ENCODE measurements at places on chromosomes 12 and 14. TPM values are rescaled to one million over a fixed set of nuclear protein-coding genes. Genes with fewer than 3 reads are reported as not detected.

Gene CLEC4A
- total RNA-seq: not detected

Gene ZFHX2
- 11.0 TPM for total RNA-seq

Gene ASB2
- 3.5 TPM for total RNA-seq

Gene KCNH3
- 0.16 TPM for total RNA-seq

Gene A2M
- total RNA-seq: 76.7 TPM

Gene SRRM4
- 10.8 TPM for total RNA-seq

Gene NPAS3
- total RNA-seq: 21.1 TPM

Gene B3GNT4
- total RNA-seq: 0.19 TPM

Gene OTX2
- total RNA-seq: 0.84 TPM

Gene KRT83
- not detected for total RNA-seq

Gene TEP1
- 12.7 TPM for total RNA-seq

Gene ISM2
- 0.16 TPM for total RNA-seq

Gene RHNO1
- total RNA-seq: 60.5 TPM

DNA sequence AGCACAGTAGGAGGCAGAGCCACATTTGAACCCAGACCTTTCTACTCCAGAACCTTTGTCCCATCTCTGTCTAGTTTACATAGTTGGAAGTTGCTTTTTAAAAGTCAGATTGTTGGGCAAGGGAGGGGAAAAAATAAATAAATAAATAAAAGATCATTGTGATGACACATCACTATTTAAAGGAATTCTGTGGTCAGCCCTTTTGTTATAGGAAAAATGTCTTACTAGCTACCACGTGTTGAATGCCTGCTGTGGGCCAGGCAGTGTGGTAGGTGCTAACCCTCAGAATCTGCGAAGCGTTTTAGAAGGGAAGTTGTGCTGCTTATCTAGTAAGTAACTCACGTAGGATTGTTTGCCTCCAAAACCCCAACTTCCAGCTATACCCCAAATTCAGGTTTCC lies 62.3 kb downstream of the BHLHE41 start:
- H3K27me3 ChIP-seq: no peaks in the 10 kb centered on the region
- H3K4me1 ChIP-seq: peaks cover 3% of the 10 kb centered on the region

GRCh38 chr12:106919910-106920544 lies 35.7 kb upstream of the TMEM263 start:
- H3K27me3 ChIP-seq: no peaks in the 10 kb centered on the region
- H3K27ac ChIP-seq: no peak overlapping the region
- no peak overlapping the region for H3K4me3 ChIP-seq
- no peaks in the 10 kb centered on the region for H3K36me3 ChIP-seq
- H3K4me1 ChIP-seq: peaks cover 41% of the 10 kb centered on the region

GRCh38 chr12:76785407-76785806 lies 21.5 kb downstream of the ZDHHC17 start:
- no peak for DNase-seq
- H3K4me1 ChIP-seq: peaks cover 10% of the 10 kb centered on the region
- H3K4me3 ChIP-seq: no peak overlapping the region
- H3K27ac ChIP-seq: no peak overlapping the region
- no peaks in the 10 kb centered on the region for H3K27me3 ChIP-seq
- H3K36me3 ChIP-seq: peaks cover 27% of the 10 kb centered on the region

- peaks cover 29% of the 10 kb centered on the region for H3K4me1 ChIP-seq
- no peak overlapping the region for H3K4me3 ChIP-seq
- H3K36me3 ChIP-seq: peaks cover 4% of the 10 kb centered on the region
- H3K27me3 ChIP-seq: no peaks in the 10 kb centered on the region
- no peak for DNase-seq
These were observed 75.3 kb downstream of the CCDC88C start for GRCh38 chr14:91342206-91342760.

- H3K36me3 ChIP-seq: no peaks in the 10 kb centered on the region
- no peaks in the 10 kb centered on the region for H3K4me1 ChIP-seq
- no peak for DNase-seq
- H3K27me3 ChIP-seq: peaks cover 10% of the 10 kb centered on the region
These were observed 6.1 kb downstream of the KRT3 start for GRCh38 chr12:52789637-52790426.

- no peak overlapping the region for H3K4me3 ChIP-seq
- no peak for DNase-seq
- peaks cover 23% of the 10 kb centered on the region for H3K4me1 ChIP-seq
- no peaks in the 10 kb centered on the region for H3K27me3 ChIP-seq
- no peak overlapping the region for H3K27ac ChIP-seq
- no peaks in the 10 kb centered on the region for H3K36me3 ChIP-seq
These were observed 14.6 kb downstream of the BEST3 start for GRCh38 chr12:69684466-69684865.

- H3K4me3 ChIP-seq: peak within 1 kb of the TSS; percentile 99
- no peaks in the 10 kb centered on the region for H3K36me3 ChIP-seq
- H3K27ac ChIP-seq: peak within 1 kb of the TSS; percentile 98
- peak; percentile 67 for DNase-seq
- H3K27me3 ChIP-seq: peaks cover 92% of the 10 kb centered on the region
These were observed at the start of gene ALX1 for GRCh38 chr12:85280165-85280983. Gene ALX1, plus strand, starts transcription at chr12:85280220. Its CDS starts 42 bp downstream, at chr12:85280262.

- H3K4me1 ChIP-seq: peaks cover 3% of the 10 kb centered on the region
- no peaks in the 10 kb centered on the region for H3K36me3 ChIP-seq
- DNase-seq: no peak
- no peak overlapping the region for H3K27ac ChIP-seq
- peaks cover 84% of the 10 kb centered on the region for H3K27me3 ChIP-seq
These were observed 40.4 kb upstream of the GZMB start for GRCh38 chr14:24674204-24674970.

- no peaks in the 10 kb centered on the region for H3K36me3 ChIP-seq
- peaks cover 29% of the 10 kb centered on the region for H3K4me1 ChIP-seq
- H3K27me3 ChIP-seq: no peaks in the 10 kb centered on the region
These were observed 181.8 kb downstream of the GRIN2B start for GRCh38 chr12:13799574-13799973.

- H3K36me3 ChIP-seq: no peaks in the 10 kb centered on the region
- H3K4me1 ChIP-seq: peaks cover 13% of the 10 kb centered on the region
- no peak overlapping the region for H3K27ac ChIP-seq
- peak; percentile 29 for DNase-seq
- no peaks in the 10 kb centered on the region for H3K27me3 ChIP-seq
These were observed 822 bp upstream of the SOX5 start for GRCh38 chr12:23950210-23950774.

DNA sequence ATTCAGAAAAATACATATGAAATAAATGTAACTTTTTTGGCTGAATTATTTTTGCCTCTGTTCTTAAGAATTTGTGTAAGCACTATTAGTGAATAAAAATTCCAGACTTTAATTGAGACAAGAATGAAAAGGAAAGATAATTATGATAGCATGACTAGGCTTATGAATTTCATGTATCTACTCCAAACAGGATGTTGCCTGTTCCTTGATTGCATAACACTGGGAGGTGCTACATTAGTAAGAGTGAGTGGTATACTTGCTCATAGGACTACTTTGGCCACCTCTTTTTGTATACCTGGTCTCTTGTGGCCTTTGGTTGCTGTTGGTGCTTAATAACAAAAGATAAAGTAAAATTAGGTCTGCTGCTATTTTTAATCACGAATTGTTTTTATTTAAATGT lies 112.8 kb downstream of the NAV3 start:
- no peak overlapping the region for H3K27ac ChIP-seq
- H3K4me1 ChIP-seq: no peaks in the 10 kb centered on the region
- H3K27me3 ChIP-seq: no peaks in the 10 kb centered on the region
- H3K36me3 ChIP-seq: no peaks in the 10 kb centered on the region

GRCh38 chr12:82714427-82714826 lies 27.7 kb downstream of the TMTC2 start:
- H3K27ac ChIP-seq: no peak overlapping the region
- H3K4me1 ChIP-seq: no peaks in the 10 kb centered on the region
- H3K27me3 ChIP-seq: no peaks in the 10 kb centered on the region
- peaks cover 21% of the 10 kb centered on the region for H3K36me3 ChIP-seq

- peaks cover 3% of the 10 kb centered on the region for H3K36me3 ChIP-seq
- H3K4me1 ChIP-seq: peaks cover 8% of the 10 kb centered on the region
- DNase-seq: no peak
- no peak overlapping the region for H3K4me3 ChIP-seq
These were observed 994.0 kb downstream of the TRHDE start for GRCh38 chr12:73266206-73266605.

GRCh38 chr12:67758119-67758518 lies 109.6 kb downstream of the DYRK2 start:
- no peak overlapping the region for H3K4me3 ChIP-seq
- H3K27me3 ChIP-seq: no peaks in the 10 kb centered on the region
- H3K27ac ChIP-seq: no peak overlapping the region
- no peak for DNase-seq

- DNase-seq: no peak
- no peak overlapping the region for H3K4me3 ChIP-seq
- H3K27me3 ChIP-seq: peaks cover 6% of the 10 kb centered on the region
- no peaks in the 10 kb centered on the region for H3K36me3 ChIP-seq
- H3K27ac ChIP-seq: no peak overlapping the region
These were observed 74.4 kb downstream of the SLC24A4 start for GRCh38 chr14:92397150-92397952.

DNA sequence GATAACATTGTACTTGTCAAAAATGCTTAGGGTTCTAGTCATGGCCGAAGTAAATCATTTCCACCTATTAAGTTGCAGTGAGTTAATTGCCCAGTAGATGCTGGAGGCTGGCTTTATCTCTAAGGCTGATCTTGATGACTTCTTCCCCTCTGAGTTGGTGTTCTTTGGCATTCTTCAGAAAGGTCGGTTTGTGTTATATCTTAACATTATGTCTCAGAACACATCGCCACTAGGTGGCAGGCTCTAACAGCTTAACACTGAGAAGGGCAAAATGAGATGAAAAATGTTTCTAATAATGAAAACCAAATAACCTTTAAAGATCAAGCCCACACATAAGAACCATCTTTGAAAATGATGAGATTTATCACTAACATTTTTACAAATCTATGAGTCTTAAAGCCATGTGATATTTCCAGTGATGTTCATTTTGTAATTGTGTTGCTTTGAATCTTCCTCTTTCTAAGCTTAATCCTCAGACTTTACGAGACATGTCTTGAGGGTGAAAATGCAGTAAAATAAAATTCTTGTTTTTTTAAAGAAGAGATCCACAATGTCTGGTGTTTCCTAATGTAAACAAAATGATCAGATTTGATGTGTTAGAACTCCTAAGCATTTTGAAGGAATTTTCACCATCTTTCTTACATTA lies 28.6 kb downstream of the SUDS3 start:
- no peak overlapping the region for H3K27ac ChIP-seq
- no peaks in the 10 kb centered on the region for H3K27me3 ChIP-seq
- peak; percentile 77 for DNase-seq
- peaks cover 4% of the 10 kb centered on the region for H3K4me1 ChIP-seq
- H3K36me3 ChIP-seq: peaks cover 10% of the 10 kb centered on the region

GRCh38 chr12:39887856-39888255 lies 218.0 kb downstream of the SLC2A13 start:
- peaks cover 11% of the 10 kb centered on the region for H3K4me1 ChIP-seq
- H3K27ac ChIP-seq: no peak overlapping the region
- no peak overlapping the region for H3K4me3 ChIP-seq
- no peaks in the 10 kb centered on the region for H3K36me3 ChIP-seq
- no peak for DNase-seq

- peaks cover 21% of the 10 kb centered on the region for H3K4me1 ChIP-seq
- H3K36me3 ChIP-seq: peaks cover 4% of the 10 kb centered on the region
- no peak overlapping the region for H3K4me3 ChIP-seq
- no peak overlapping the region for H3K27ac ChIP-seq
- H3K27me3 ChIP-seq: no peaks in the 10 kb centered on the region
- no peak for DNase-seq
These were observed 105.4 kb downstream of the TTC8 start for GRCh38 chr14:88929656-88930436.

- H3K36me3 ChIP-seq: peaks cover 28% of the 10 kb centered on the region
- no peaks in the 10 kb centered on the region for H3K4me1 ChIP-seq
- no peak for DNase-seq
- H3K27me3 ChIP-seq: no peaks in the 10 kb centered on the region
- no peak overlapping the region for H3K27ac ChIP-seq
These were observed 29.3 kb downstream of the MED6 start for GRCh38 chr14:70571139-70571538.

GRCh38 chr12:79019672-79020071 lies 155.1 kb downstream of the SYT1 start:
- H3K27ac ChIP-seq: no peak overlapping the region
- H3K36me3 ChIP-seq: peaks cover 3% of the 10 kb centered on the region
- no peak for DNase-seq
- no peaks in the 10 kb centered on the region for H3K4me1 ChIP-seq
- no peaks in the 10 kb centered on the region for H3K27me3 ChIP-seq

DNA sequence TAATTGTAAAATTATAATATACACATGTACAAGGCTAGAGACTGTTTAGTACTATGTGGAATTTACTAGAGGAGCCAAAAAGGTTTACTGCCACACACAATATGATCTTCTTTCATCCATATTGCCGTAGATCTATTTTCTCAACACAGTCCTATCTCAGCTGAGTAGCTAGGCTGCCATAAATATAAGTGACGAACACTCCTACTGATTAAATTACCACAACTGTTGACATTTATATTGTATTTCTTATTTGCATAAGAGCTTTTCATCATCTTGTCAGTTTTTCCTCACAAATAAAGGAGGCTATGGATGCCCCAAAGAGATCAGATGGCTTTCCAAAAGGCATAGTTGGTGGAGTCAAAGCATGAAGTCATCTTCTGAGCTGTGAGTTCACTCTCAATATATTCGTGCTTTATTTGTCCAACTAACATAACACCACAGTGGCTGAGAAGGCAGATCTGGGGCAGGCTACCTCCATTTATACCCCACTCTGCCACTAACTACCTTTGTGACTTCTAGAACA lies 78.6 kb downstream of the CCDC59 start:
- no peak overlapping the region for H3K27ac ChIP-seq
- H3K36me3 ChIP-seq: no peaks in the 10 kb centered on the region
- peaks cover 7% of the 10 kb centered on the region for H3K4me1 ChIP-seq
- H3K27me3 ChIP-seq: peaks cover 2% of the 10 kb centered on the region

DNA sequence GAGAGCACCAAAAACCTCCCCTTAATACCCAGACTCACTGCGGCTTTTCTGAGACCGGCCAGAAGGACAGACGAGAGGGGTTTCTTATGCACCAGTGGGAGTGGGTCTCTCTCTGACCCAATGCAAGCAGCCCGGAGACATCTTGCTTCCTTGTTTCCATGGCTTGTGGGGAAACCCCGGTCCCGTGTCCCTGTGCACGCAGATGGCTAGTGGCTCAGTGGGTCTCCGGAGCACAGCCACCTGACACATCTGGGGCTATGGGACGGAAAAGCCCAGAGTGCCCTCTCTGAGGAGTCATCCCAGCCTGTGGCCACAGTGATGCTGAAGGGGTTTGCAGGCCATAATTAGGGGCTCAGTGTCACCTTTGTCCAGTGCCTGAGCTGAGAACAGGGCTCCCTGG lies 197.6 kb downstream of the PHETA1 start:
- H3K4me3 ChIP-seq: no peak overlapping the region
- H3K27me3 ChIP-seq: peaks cover 6% of the 10 kb centered on the region

DNA sequence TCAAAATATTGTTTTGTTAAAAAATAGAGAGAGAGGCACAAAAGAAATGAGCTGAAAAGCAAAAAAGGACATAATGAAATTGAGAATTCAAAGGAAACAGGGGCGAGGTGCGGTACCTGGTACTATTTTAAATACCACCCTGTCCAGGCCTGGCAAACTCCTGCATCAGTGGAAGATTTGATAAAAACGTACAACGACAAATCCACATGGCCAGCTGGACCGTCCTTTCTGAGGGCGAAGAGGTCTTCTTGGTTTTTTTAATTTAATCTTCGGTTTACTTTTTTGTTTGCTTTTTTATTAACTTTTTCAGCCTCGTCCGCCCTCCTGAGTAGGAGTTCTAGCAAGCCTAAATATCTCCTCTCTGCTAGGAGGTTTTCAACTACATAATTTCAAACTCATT lies 11.9 kb downstream of the BCL11B start:
- peaks cover 88% of the 10 kb centered on the region for H3K27me3 ChIP-seq
- no peaks in the 10 kb centered on the region for H3K36me3 ChIP-seq
- no peak overlapping the region for H3K27ac ChIP-seq
- peaks cover 8% of the 10 kb centered on the region for H3K4me1 ChIP-seq
